Stimulated activated CD8-positive, alpha-beta memory T cell treated with anti-CD3 and anti-CD28 coated beads, Interleukin-15, amount 100 ng/mL, for 24 hours (primary cell): ENCODE measurements at places on chromosomes 4 and X.

DNA sequence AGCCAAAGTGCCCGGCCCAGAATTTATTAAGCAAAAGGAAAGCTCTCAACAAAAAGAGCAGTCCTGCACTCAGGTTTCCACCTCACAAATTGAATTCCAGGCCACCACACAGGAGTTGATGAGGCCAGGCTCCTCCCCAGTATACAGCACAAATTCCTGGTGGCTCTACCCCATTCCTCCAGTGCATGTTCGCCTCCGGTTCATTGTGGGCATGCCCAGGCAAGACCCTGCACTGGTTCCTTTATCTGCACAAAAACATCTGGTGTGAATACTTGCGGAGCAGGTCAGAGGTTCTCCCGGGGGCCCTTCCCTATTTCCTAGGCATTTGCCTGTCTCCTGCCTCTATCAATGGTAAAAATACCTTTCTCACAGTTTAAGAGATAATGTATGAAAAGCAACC is 195.2 kb upstream of the ANXA10 start:
- DNase-seq, result no peak

DNA sequence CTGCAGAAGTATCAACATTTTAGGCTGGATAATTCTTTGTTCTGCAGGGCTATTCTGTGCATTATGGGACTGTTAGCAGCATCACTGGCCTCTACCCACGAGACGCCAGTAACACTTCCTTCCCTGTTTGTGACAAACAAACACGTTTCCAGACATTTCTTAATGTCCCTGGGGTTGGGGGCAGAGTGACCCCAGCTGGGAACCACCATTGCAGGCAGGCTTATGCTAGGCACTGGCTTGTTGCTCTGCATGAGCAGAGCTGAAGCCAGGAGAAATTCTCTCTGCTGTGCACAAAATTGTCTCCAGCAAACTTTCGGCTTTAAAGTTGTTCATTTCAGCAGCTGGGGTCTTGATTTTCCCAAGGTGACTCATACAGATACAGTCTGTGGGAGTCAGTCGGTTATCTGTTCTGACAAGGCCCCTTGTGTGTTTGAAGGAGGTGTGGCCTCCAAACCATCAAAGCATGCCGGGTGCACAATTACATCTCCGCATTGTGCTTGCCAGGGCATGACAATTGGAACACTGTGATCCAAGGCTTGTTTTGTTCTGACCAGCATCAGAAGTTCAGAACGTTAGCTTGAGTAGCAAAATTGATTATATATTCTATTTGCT is 156.4 kb upstream of the BOD1L1 start:
- DNase-seq, result no peak

DNA sequence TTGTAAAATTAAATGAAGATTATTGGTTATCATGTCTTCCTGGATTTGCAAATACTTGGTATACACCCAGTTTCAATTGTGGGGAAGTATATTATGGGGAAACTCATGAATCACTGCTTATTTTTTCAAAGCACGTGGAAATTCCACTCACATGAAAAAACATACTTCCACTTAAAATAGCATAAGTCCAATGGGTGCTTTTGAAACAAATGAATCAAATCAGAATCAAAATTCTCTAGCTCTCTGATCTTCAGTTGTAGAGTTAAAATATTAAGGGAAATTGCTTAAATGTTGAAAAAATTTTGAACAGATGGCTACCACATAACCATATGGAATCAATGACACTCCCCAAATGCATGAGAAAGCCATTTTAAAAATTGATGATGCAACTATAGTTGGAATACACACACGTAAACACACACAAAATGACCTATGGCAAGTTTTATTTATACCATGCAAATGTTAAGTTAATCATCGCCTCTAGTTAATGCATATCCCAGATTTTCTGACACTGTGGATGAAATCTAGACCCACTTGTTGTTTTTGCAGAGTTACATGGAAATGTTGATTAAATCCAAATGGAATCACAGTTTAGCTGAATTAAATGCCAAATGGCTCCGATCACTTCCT is 93.2 kb downstream of the ARSF start:
- no peak for DNase-seq

DNA sequence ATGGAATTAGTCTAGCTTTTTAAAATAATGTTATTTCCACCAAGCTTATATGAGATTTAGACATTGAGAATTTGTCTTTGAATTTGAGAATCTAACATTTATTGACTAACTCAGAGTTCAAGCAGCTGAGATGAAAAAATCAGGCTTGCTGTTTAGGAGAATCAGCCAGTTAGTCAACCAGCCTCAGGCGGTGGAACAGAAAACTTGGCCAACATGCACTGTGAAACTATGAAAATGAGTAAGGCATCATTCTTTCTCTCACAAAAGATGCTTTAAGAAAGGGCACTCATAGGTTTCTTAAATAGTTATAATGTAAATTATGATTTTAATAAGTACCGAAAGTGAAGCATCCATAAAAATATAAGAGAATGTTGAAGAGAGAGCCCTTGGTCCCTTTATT is 84.2 kb downstream of the NFKB1 start:
- DNase-seq, result no peak

DNA sequence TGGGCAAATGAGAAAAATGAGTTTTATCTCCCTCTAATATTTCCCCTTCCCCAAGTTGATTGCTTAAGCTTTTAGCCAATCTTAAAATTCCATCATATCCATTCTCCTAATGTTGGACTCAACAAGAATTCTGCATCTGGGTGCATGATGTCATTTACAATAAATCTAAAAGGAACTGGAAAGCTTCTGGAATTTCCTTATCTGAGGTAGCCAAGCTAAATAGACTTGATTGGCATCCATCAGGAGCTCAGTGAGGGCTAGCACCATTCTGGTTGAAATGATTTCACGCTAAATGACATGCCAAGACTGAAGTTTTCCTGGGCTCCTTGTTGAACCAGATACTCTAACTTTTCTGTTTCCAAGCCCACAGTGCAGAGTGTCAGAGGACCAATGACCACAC is 110.3 kb upstream of the SCML1 start:
- no peak for DNase-seq

GRCh38 chr4:42050516-42051249 is 60.4 kb downstream of the SLC30A9 start:
- DNase-seq, result no peak

DNA sequence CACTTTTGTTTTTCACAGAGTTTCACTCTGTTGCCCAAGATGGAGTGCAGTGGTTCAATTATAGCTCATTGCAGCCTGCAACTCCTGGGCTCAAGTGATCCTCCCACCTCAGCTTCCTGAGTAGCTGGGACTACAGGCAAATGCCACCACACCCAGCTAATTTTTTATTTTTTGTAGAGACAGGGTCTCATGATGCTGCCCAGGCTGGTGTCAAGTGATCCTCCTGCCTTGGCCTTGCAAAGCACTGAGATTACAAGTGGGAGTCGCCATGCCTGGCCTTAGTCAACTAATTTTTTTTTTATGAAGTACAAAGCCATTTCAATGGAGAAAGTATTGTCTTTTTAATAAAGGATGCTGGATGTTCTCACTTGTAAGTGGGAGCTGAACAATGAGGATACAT is 51.3 kb upstream of the UXT start:
- DNase-seq, result no peak

DNA sequence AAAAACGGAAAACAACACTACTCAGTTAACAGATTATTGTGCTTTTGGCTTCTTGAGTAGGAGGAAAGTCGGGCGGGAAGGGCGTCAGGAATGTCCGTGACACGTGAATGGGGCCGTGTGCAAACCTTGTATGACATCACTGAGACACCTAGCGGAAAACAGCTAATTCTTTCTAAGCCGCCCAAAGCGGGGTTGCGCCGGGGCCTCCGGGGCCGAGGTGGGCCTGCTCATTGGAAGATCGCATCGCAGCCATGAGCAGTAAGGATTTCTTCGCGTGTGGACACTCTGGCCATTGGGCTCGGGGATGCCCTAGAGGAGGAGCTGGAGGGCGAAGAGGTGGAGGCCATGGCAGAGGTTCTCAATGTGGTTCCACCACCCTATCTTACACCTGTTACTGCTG is at the start of gene ZCCHC13:
TSS of gene ZCCHC13 (plus strand) at position 165 of the 400 bp plus-strand sequence. CDS start at position 252, 87 bp downstream.
- no peak for DNase-seq

DNA sequence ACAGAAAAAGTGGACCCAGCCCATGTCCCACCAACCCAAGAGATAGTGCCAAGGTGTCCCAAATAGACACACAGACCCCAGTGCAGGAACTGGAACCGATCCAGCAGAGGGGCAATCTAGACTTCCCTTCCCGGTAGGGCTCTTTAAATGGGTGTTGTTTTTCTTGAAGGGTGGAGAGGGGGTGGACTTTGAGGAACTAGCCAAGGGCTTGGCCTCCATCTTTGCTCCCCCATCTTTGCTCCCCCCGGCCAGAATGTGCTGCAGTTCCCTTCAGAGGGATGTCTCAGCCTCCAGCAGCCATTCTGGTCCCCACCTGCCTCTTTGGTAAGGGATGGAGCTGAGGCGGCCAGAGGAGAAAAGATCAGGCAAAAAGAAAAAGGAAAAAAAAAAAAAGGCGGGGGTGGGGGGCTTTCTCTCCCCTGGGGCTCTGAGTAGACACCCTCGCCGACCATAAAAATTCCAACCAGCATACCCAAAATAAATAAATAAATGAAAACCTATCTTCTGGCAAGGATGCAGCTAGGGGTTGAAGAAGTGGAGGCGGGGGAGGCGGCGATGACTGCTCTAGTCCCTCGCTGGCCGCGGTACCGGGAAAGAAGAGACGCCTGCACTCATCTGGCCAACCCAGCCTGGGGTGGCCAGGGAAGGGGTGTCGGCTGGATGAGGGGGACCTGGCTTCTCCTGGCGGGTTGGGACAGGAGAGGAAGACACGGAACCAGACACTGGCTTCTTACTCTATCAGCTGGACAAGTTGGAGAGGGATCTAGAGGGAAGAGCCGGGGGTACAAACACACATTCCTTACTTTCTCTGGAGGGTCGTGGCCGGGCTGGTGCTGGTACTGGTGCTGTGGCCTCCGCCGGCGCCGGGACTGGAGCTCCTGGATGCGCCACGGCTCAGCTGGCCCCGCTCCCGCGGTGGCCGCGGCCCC is 38.5 kb upstream of the IQSEC2 start:
- no peak for DNase-seq

DNA sequence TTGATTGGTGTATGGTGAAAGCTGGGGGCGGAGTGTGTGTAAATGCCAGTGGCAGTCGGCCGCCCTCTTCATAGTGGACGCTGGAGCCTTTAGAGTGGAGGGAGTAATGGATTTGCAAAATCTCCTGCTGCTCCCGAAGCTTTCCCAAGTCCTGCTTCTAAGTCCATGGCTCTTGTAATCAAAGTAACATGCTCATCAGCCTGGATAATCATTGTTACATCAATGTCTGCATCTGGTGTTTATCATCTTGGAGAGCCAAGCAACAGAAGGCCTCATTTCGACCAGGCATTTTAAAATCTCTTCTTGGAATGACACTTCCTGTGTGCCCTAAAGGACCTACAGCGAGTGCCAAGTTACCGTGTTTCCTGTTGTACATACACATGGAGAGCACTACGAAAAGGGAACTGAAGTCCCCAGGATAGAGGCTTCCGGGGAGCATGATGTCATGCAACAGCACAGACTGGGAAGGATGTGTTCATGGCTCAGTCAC is 32.2 kb downstream of the UNC5C start:
- DNase-seq, result no peak

GRCh38 chr4:87916626-87917025 is 58.9 kb upstream of the SPP1 start:
- no peak for DNase-seq

DNA sequence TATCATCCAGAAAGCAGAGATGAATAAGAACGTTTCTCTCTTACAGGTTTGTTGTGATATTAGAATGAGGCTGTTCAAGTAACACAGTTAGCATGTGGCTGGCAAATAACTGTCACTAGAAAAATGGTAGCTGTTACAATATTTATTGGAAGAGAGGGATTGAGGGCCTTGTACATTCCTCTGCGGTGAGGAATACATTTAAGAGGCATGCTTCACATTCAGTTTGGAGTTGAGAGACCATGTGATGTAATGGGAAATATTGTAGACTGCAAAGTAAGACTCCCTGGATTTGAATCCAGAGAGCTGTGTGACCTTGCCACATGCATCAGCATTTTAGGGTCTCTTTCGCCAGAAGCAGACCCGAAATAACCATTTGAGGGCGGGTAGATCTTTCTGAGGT is 104.8 kb upstream of the KIT start:
- DNase-seq, result no peak

- no peak for DNase-seq
These were observed 69.8 kb downstream of the HAUS3 start for GRCh38 chr4:2172161-2172560.

GRCh38 chrX:81728622-81729021 is 526.7 kb downstream of the SH3BGRL start:
- no peak for DNase-seq

GRCh38 chr4:137694138-137694537 is 161.8 kb upstream of the PCDH18 start:
- DNase-seq, result no peak

GRCh38 chrX:133723930-133724329 is 261.5 kb downstream of the GPC3 start:
- no peak for DNase-seq

GRCh38 chr4:123024710-123025109 is 102.3 kb upstream of the NUDT6 start:
- no peak for DNase-seq

- DNase-seq, result no peak
These were observed 26.5 kb upstream of the XIAP start for GRCh38 chrX:123833387-123833786.

DNA sequence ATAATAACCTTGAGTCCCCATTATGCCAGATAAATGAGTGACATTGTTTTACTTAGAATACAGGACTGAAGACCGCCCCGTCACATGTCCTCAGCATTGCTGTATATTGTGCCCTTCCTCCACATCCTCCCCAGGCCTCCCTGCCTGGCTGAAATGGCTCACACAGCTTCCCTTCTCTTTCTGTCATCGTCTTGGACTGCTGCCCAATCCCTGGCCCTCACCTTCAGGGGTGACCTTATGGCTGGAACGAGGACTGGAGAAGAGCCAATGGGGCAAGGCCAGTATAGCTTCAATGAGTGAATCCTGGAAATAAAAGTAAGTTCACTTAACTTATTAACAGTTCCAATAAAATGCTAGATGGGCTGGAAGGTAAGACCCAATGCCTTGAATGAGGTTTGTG is 2.7 kb downstream of the KCNE5 start:
- DNase-seq, result no peak

DNA sequence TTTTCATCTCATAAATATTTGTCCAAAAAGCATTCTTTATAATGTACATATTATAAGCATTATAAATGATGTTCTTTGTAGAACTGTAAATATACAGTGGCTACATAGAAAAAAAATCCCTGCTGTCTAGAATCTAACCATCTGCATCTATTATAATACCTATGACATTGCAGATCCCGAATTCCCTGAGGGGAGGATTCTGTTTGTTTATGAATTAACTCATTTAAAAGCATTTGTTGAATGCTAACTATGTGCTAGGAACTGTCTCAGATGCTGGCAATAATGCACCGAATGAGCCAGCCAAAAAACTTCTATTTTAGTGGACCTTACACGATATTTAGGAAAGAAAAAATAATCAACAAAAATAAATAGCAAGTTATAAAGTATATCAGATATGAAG is 189.6 kb downstream of the PACRGL start:
- no peak for DNase-seq

DNA sequence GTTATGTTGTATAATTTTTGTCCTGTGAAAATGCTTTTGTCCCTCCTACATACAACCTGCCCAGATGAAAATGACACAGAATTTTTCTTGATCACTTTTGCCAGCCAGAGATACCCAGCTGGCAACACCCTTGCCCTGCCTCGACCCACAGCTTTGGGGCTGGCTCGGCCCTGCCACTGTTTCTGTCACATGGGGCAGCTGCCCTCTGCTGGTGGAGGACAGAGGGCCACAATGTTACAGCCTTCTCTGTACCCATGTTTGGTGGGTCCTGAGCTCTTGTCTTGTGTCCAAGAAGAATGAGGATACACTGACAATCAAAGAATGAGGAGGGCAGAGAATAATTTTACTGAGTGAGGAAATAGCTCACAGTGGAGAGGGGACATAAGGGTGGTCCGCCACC is 31.1 kb downstream of the BMP15 start:
- DNase-seq, result no peak
